Activated CD4-positive, CD25-positive, alpha-beta regulatory T cell treated with anti-CD3 and anti-CD28 coated beads, Interleukin-2, amount 50 U/mL, for 24 hours (primary cell): ENCODE measurements at places on chromosomes 16 and 17.

DNA sequence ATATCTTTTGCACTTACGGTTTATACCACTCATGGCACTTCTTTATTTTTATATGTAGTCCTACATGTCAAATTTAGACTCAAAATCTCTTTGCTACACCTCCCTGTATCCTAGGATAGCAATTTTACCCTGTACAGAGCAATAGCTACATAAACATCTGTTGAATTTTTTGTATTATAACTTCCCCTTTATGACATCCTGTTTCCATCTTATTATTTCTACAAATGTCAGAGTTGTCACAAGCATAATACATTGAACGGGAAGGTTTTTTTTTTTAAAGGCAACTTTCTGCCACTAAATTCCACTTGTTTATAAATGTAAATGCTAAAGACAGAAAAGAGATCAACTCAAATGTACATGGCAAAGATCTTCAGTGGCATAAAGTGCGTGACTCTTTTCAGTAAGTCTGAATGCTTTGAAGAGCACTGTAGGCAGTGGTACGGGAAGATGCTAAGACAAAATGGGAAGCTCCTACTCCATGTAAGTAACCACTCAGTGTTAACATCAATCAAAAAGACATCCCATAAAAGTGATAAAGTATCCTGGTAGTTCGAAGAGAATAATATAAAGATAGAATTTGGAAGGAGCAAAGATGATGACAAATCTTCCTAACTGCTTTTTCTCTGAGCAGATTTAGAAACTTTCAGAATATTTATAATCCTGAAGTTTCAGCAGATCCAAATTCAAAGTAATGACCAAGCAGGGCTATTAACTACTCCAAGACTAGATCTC lies 26.8 kb downstream of the GNA13 start:
- no peak for ATAC-seq

- ATAC-seq: no peak
Observed at GRCh38 chr17:38851434-38851833, 2.1 kb downstream of the RPL23 start.

- ATAC-seq: no peak
Observed at GRCh38 chr17:18225642-18226283, 328 bp downstream of the LLGL1 start.

DNA sequence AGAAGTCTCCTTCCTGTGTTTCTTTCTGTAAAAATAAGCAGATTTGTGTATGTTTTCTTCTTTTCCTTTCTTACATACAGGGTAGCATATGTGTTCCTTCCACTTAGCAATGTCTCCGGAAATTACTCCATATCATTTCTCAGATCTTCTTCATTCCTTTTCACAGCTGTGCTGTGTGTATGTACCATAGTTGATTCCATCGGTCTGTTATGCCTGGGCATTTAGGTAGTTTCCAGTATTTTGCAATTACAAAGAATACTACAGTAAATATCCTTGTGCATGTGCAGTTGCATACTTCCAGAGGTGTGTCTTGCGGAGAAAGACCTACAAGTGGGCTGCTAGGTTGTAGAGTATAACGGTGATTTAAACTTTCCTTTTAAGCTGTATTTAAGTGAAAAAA lies 69.8 kb downstream of the CLEC16A start:
- ATAC-seq: no peak

- ATAC-seq: no peak
Observed at GRCh38 chr17:56351675-56352074, 198.4 kb downstream of the ANKFN1 start.

DNA sequence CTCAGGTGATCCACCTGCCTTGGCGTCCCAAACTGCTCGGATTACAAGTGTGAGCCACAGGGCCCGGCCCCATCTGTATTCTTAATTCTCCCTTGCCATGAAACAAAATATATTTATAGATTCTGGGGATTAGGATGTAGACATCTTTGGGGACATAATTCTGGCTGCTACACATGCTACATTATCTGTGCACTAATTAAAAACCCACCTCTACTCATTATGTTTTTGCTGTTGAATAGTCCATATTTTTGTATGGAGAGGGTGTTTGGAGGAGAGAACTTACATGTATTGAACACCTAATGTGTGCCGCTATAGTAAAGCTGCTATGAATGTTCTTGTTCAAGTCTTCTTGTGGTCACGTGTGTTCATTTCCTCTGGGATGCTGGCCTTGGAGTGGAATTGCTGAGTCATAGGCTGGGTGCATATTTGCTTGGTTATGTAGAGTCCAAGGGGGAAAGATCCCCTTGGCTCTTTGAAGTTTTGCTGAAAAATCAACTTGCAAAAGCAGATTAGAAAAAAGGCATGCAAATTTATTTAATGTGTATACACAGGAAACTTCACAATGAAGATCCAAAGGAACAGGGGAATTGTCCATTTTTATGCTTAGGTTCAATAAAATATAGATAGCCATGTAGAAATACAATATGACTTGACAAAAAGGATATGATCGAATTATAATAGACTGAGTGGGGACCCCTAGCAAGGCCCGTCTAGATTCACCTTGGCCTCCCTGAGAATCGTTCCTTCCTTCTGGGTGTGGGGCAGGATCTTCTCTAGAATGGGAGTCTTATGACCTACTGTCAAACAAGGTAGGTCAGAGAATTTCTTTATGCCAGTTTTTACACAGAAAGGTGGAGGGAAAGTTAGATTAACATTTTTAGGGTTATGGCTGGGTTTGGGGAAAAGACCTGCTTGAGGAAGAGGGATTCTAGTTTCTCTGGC lies 42.1 kb upstream of the GPRC5B start:
- no peak for ATAC-seq

DNA sequence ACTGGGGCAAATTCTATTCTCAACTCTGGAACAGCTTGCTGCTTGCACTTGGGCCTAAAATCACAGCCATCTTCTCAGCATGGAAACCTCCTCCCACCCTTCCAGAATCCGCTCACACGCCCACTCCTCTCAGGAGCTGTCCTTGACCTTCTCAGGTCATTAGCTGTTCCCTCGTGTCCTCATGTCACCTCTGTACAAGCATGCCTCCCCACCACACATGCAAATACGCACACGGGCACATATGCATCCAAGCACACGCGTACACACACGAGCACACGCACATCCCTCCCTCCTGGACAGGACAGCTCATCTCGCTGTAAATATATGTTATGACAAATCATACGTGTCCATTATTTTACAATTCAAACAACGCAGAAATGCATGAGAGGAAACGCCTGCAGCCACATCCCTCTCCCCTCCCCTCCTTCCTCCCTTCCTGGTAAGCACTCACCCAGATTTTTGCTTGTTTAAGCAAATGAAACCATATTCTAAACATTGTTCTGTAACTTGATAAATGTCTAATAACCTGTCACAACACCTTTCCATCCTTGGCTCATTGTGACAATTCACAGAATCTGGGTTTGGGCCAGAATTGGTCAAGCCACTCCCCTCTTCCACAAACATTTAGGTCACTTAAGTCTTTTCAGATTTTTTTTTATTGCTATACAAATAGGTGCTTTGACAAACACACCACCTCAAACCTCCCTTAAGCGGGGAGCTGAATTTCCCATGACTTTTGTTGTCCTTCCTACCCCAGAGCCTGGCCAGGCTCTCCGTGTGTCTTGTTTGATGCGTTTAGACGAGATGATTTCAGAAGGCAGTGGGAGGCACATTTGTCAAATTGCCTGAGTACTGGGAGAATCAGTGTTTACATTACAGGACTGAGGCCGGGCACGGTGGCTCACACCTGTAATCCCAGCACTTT lies 41.7 kb downstream of the DNAH17 start:
- no peak for ATAC-seq

DNA sequence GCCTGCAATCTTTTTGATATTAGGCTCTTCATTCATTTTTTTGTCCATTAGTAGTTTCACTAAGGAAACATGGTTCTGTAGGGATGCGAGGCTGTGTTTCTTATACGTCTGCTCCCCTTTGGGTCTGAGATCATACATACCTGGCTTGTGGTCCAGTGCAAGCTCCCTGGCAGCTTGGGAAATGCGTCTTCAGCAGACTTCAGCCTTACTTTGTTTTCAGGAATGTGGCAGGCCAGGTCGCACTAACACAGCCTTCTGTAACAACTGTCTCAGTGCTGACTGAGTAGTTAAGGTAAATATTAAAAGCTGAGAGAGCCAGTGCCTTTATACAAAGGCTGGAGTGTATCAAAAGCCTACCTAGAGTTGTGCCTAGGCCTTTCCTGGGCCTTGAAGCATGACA lies 970.5 kb upstream of the EEF2KMT start:
- ATAC-seq: no peak

GRCh38 chr17:2436316-2436905 lies 35.6 kb upstream of the MNT start:
- ATAC-seq: no peak

- no peak for ATAC-seq
Observed at GRCh38 chr17:40524243-40524965, 23.0 kb upstream of the TNS4 start.

- no peak for ATAC-seq
Observed at GRCh38 chr17:49687878-49688491, 10.1 kb upstream of the SPOP start.

GRCh38 chr16:13995194-13995593 lies 75.2 kb downstream of the ERCC4 start:
- no peak for ATAC-seq

DNA sequence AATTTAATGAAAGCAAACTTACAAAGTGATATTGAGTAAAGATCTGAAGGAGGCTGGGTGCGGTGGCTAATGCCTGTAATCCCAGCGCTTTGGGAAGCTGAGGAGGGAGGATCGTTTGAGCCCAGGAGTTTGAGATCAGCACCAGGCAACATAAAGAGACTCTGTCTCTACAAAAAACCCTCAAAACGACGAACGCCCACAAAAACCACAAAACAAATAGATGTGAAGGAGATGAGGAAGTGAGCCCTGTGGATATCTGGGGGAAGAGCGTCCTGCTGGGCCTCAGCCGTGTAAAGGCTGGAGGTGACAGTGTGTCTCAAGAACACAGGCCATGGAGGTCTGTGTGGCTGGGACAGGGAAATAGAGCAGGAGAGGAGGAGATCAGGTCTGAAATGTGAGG lies 68.8 kb downstream of the ITFG1 start:
- no peak for ATAC-seq

DNA sequence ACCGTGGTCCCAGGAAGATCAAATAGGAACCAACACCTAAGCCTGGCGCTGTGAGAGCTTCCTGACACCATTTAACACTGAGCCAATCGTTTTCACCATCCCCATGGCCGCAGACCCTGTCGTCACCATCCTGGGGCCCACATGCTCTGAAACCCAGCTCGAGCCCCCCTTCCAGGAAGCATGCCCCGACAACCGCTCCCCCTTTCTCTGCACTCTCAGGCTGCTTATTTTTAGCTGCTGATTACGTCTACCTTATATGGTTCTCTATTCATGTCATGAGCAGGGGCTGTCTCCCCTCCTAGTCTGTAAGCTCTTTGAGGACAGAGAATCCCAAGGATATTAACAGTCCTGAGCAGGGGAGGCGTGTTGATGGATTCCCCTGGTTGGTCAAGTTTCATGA lies 10.5 kb downstream of the SRL start:
- ATAC-seq: no peak

DNA sequence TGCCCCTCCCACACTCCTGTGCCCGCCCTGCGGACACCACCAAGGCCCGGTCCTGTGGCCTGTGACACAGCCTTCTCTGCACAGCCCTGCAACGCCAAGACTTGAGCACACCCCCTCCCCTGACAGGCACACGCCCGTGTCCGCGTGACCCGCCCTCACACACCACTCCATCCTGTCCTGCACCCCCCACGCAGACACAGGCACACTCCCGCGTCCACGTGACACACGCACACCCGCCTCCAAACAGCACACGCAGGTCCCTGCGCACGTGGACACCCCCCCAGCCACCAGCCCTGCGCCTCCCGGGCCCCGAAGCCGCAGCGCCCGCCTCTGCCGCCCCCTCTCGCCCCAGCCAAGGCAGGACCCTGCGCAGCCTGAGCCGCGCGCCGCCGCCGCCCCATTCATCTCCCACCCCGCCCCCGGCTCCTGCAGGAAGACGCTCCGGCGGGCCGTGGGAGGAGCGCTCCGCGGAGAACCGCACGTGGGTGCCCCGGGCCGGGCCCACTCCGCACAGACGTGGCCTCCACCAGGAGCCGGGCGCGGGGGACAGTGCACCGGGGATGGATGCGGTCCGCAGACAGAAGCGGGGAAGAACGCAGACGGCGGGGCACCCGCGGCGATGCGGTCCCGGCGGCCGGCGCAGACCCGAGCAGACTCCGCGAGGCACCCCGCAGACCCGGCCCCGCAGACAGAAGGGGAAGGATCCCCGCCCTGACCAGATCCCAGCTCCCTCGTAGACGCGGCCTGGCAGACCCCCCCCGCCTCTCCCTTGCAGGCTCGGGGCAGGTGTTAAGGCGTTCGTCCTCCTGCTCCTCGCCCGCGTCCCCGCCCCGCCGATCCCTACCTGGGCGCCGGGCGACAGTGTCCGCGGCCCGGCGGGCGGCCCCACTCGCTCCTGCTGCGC lies 506 bp downstream of the CAMKK1 start:
- ATAC-seq: peak; percentile 22

DNA sequence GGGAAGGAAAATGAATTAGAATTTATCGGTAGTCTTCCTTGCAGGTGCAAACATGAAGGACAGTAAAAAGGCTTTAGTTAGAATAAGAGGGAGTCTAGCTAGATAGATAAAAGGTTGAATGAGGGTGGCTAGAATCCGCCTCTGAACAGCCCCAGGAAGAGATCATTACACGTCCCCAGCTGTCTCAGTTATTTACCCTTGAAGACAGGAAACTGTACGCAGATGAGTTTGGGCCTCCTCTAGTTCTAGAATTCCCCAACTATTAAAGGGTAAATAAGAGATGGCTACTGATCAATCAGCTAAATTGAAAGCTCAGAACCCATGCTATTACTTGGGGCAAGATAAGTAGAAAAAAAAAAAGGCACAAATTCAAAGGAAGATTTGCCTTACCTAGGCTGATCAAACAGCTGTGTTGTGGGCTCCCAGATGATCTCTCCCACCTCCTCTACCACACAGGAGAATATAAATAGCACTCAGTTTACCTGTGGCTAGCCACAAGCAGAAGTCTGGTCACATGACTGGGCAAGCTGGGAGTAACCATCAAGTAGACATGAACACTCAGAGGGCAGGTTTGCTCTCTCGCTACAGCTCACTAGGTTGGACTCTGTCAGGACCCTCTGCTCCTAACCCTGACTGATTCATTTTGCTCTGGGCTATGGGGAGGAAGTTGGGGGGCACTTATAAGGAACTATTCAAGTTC lies 17.0 kb downstream of the FAM117A start:
- ATAC-seq: peak; percentile 40

GRCh38 chr16:27817038-27817437 lies 246.5 kb downstream of the GSG1L start:
- no peak for ATAC-seq
